Trophoblast cell (in vitro differentiated cells and primary cell): ENCODE measurements at places on chromosomes 5 and 9.
A peak's percentile ranks its signal among the peaks of the same experiment; 100 is the strongest.

GRCh38 chr5:175103746-175104145 is 340.2 kb downstream of the DRD1 start:
- no peak for DNase-seq

- DNase-seq, result peak; percentile 67
These were observed 19.8 kb upstream of the NUDT12 start for GRCh38 chr5:103582364-103582763.

- peak; percentile 27 for DNase-seq
These were observed 2.5 kb upstream of the MSMP start for GRCh38 chr9:35756275-35757225.

DNA sequence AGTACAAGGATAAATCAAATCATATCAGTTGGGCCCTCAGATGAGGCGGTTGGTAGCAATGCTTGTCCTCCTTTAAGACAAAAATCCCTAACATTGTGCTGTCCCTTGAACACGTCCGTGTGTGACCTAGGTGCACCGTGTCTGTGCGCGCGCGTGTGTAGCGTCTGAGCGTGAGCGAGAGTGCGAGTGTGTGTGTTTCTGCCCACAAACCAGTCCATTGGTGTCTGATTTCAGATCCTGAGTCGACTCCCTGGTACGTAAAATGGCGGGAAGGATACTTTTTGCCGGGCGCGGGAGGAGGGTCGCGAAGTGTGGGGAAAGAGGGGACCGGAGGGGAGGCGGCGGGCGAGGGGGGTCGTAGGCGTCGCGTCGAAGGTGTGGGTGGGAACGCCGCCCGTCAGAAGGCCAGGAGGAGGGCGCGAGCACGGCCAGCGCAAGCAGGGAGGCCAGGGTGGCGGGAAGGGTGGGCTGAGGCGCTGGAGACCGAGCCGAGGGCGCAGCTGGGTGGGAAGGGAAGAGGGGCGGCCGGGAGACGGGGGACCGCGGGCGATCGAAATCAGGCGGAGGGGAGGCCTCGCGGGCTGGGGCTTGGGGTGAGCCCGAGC is 8.9 kb downstream of the OTP start:
- DNase-seq, result no peak

DNA sequence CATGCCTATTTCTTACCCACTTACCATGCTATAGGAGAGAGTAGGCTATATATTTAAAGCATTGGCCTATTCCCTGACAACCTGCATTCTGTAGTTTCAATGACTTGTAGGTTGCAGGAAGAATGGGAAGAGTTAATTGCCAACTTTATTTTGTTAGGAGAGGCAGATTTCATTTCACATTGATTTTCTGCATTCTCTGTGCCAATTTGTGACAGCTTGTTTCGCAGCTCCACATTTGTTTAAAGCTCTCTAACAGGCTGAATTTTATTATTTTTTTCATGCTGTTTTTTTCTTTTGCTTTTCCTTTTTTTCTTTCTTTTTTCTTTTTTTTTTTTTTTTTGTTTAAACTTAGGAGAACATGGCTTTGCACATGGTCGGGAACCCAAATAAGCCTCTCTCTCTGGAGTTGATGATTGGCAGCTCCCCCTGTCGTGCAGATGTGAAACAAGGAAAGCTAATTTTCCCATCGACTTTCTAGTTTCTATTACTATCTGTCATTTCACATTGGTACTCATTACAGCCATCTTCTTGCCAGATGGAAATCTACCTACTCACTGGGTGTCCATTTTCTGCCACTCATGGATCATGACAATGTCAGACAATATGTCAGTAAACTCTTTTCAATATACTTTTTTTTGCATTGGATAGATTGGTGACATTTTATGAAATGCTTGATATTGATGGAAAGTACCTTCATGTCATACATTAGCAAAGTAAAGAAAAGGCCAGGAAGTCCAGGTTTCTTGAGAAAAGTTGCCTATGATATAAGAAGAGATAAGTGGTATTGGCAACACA is 223.2 kb downstream of the KCTD16 start:
- DNase-seq, result no peak
